ENCODE measurements at places on chromosomes 5 and 9.

DNA sequence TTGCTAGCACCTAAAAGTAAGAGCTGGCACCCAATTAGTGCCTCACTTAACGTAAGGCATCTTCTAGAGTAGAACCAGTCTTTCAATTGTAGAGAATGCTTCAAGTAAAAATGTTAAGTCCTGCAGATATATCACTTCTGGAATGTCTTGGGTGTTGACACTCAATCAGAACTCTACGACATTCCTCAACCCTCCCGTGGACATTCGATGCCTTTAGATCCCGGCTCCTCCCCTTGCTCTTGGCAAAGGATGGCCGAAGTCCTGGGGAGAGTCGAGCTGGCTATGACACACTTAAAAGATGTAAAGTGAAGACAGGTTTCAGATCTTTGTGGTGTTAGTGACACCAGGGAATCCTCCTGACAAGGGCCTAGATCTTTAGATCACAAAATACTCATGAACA, 87.5 kb upstream of the ERCC6L2 start:
- no peak for DNase-seq

DNA sequence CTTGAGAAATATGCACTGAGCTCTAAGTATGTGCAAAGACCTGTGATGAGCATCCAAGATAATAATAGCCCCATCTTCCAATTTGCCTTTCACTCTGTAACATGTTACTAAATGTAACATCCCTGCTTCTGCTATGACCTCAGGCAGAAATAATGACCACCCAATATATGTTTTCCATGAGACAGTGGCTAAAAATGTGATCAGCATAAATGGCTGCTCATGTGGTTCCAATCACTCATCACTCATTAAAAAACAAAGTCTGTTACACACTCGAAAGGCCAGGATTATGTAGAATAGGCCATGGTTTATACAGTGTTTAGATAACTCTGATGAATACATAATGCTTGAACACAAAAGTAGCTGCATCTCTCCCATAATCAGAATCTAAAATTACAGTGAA, 71.4 kb upstream of the MOCS2 start:
- DNase-seq, result no peak

DNA sequence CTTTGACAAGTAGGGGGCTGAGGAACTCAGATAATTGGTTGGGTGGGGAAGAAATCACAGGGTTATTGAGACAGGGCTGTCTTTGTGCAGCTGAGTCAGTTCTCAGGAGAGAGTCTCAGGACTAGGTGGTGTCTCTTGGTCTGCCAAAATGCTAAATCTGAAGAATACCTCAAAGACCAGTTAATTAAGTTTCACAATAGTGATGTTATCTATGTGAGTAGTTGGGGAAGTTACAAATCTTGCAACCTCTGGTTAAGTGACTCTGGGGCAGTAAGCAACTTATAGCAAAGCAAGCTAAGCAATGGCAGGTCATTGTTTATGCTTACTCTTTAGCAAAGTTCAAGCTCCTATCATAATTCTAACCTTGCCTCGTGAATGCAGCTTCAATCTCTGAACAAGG, 53.6 kb downstream of the GIN1 start:
- DNase-seq, result no peak

GRCh38 chr9:132240841-132241482, 79.1 kb downstream of the NTNG2 start:
- peak; percentile 16 for DNase-seq

DNA sequence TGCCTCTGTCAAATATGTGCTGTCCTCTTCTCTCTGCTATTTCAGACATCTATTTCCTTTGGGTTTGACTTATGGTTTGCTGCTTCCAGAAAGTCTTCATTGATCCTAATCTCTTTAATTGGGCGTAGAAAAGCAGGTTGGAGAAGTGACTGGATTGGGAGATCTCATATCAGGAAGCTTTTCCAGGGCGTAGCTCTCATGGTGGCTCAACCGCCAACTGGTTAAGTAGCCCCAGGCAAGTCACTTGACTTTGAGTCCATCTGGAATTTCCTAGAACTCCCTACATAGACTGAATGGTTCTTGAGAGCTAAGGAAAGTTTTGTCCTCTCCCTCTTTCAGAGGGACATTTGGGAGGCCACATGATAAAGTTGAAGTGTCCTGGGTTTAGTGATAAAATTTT, 192.3 kb upstream of the GLRA1 start:
- no peak for DNase-seq
